ENCODE measurements at places on chromosomes 2 and 18.

- H3K36me3 ChIP-seq, result no peaks in the 10 kb centered on the region
- peaks cover 45% of the 10 kb centered on the region for H3K27me3 ChIP-seq
- DNase-seq, result no peak
- H3K4me3 ChIP-seq, result no peak overlapping the region
- no peaks in the 10 kb centered on the region for H3K4me1 ChIP-seq
Observed at GRCh38 chr2:219335373-219335786, 2.8 kb upstream of the RESP18 start.

- H3K36me3 ChIP-seq, result no peaks in the 10 kb centered on the region
- peak overlapping the region; percentile 58 for H3K27ac ChIP-seq
- peak; percentile 85 for DNase-seq
- no peaks in the 10 kb centered on the region for H3K27me3 ChIP-seq
- H3K4me1 ChIP-seq, result peaks cover 8% of the 10 kb centered on the region
- H3K4me3 ChIP-seq, result no peak overlapping the region
Observed at GRCh38 chr2:40332191-40332826, 119.6 kb downstream of the SLC8A1 start.

- peaks cover 2% of the 10 kb centered on the region for H3K36me3 ChIP-seq
- no peak overlapping the region for H3K27ac ChIP-seq
- no peak for DNase-seq
- H3K4me1 ChIP-seq, result peaks cover 9% of the 10 kb centered on the region
Observed at GRCh38 chr2:109402980-109403840, 210.6 kb downstream of the SEPTIN10 start.

- H3K4me3 ChIP-seq, result no peak overlapping the region
- H3K4me1 ChIP-seq, result no peaks in the 10 kb centered on the region
- H3K36me3 ChIP-seq, result no peaks in the 10 kb centered on the region
- no peak overlapping the region for H3K27ac ChIP-seq
Observed at GRCh38 chr2:232689152-232689910, 7.8 kb upstream of the GIGYF2 start.

Measured in astrocyte (in vitro differentiated cells and primary cell).